CD14-positive monocyte (primary cell): ENCODE measurements at places on chromosomes 11 and 22.

DNA sequence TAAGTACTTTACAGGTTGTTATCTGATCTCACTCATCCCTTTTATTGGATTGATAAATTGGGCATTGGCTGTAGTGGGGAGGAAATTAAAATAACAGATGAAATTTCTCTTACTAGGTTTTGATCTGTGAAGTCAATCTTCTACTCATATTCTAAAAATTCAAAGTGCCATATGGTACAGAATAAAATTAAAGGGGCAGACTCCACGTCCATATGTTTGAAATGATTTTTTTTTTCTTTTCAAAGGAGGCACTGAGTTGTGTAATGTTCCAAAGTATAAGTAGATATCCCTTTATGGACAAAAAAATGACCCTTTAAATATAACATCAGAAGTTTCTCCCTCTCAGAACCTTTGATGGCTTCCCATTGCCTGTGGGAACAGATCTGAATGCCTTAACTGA lies 207.4 kb downstream of the DBX1 start:
- no peak overlapping the region for H3K27ac ChIP-seq
- no peaks in the 10 kb centered on the region for H3K27me3 ChIP-seq
- no peaks in the 10 kb centered on the region for H3K4me1 ChIP-seq
- no peak for DNase-seq

DNA sequence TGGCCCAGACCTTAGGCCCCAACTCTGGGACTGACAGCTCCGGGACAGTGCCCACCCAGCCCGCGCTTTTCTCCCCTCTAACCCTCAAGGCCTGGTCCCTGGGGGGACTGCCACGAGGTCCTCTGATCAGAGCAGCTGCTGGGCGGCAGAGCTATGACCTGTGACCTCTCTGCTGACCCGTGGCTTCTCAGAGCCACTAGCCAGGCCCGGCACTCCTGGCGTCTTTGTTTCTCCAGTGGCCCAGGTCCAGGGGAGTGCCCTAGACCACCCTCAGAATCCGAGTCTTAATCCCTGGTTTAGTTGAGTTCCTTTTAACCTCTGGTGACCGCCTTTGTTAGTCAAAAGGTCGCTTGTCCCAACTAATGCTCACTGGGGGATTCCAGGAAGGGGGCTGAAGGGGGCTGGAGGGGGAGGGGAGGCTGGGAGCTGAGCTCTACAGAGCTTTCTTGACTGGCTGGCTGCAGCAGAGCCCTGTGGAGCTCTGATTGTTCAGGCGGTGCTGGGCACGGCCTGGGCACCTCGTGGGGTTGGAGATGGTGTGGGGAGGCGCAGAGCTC lies 1.2 kb downstream of the FBLN1 start:
- no peak overlapping the region for H3K4me3 ChIP-seq
- no peak for DNase-seq
- no peak overlapping the region for H3K27ac ChIP-seq
- H3K4me1 ChIP-seq: peaks cover 9% of the 10 kb centered on the region

DNA sequence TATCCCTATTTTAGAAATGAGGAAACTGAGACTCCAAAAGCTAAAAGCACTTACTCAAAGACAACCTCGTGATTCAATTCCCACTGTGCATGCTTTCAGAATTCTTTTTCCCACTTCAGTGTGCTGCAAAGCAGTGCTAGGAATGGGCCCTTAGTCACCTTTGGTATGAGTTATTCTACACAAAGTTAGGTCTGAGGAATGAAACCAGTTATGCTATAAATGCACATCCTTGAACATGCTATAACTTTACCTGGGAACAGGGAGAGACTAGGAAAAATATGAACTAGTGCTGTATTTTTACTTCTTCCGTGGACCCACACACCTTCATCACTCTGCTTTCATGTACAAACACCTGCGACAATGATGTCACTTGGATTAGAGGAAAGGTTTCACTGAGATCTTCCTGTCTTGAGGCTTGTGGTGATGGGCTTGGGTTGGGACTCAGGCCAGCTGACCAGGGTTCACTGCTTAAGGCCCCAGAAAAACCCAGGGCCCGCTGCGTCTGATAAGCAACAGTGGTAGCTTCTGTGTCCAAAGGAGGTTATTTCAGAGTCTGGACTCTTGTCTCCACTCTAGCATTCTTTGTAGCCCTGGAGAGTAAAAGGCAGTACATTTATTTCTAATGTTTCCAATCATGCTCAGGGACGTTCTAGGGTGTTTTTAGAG lies 81.6 kb downstream of the ZC3H12C start:
- no peak for DNase-seq
- H3K4me1 ChIP-seq: peaks cover 7% of the 10 kb centered on the region
- no peaks in the 10 kb centered on the region for H3K27me3 ChIP-seq
- H3K27ac ChIP-seq: no peak overlapping the region
- no peaks in the 10 kb centered on the region for H3K36me3 ChIP-seq

GRCh38 chr22:16651217-16651616 lies 58.6 kb upstream of the CCT8L2 start:
- no peak overlapping the region for H3K4me3 ChIP-seq
- H3K27ac ChIP-seq: no peak overlapping the region
- no peaks in the 10 kb centered on the region for H3K27me3 ChIP-seq
- no peak for DNase-seq
- H3K36me3 ChIP-seq: no peaks in the 10 kb centered on the region

DNA sequence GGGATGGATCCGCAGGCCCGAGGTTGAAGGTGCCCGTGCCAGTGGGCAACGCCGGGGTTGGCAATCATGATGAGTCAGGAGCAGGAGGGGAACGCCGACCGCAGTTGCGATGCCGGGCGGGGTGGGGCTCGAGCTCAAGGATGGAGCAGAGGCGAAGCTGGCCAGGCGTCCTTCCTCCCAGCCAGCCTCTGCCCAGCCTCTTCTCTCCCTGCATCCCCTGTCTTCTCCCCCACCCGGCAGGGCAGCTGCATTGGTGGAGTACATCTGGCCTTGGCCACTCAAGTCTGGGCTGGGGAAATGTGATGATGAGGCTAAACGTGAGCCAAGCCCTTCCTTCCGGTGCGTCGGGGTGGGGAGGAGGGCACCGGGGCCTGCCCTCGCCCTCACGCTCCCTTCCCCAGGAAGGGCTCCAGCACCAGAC lies 3.9 kb downstream of the IFITM10 start:
- H3K27ac ChIP-seq: no peak overlapping the region
- H3K4me3 ChIP-seq: no peak overlapping the region
- peaks cover 53% of the 10 kb centered on the region for H3K27me3 ChIP-seq
- peaks cover 29% of the 10 kb centered on the region for H3K4me1 ChIP-seq
- DNase-seq: peak; percentile 76

GRCh38 chr11:65412271-65413076 lies 10.1 kb upstream of the NEAT1 start:
- H3K36me3 ChIP-seq: peaks cover 46% of the 10 kb centered on the region
- no peaks in the 10 kb centered on the region for H3K27me3 ChIP-seq
- DNase-seq: no peak
- H3K27ac ChIP-seq: no peak overlapping the region
- H3K4me3 ChIP-seq: no peak overlapping the region

DNA sequence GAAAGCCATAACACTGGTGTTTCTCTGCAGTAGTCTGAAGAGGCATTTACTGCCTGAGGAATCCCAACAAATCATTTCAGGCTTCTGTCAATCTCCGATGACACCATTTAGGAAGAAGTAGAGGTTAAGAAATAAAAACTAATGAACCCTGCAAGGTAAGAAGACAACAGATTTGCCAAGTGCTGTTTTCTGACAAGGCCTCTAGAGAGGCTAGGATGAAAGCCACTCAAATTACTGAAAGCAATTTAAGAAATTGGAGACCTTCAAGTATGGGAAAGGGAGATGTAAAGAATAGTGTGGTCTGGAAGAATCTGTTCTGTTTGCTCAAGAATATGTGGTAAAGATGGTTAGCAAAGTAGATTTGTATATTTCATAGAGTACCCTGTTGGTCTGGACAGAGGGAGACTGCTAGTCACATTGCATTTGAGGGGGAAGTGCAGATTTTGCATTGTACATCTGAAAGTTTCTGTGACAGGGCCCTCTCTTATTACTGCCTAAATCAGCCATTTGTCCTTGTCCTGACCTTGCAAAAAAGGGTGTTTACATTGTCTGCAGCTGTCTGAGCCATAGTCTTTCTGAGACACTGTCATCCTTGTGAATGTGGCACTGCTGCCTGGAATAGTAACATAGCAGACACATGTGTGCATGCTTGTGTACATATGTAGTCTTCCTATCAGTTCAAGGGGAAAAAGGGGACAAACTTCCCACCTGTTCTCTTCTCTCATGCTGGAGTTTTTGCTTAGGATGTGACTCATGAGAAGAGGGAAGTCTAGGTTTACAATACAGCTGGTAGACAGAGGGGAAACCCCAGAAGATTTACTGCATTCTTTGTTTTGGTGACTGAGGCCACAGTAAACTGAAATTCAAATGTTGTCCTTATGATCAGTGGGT lies 640.2 kb upstream of the KIRREL3 start:
- H3K27me3 ChIP-seq: no peaks in the 10 kb centered on the region
- no peaks in the 10 kb centered on the region for H3K4me1 ChIP-seq
- no peak overlapping the region for H3K4me3 ChIP-seq
- DNase-seq: no peak
- no peaks in the 10 kb centered on the region for H3K36me3 ChIP-seq

DNA sequence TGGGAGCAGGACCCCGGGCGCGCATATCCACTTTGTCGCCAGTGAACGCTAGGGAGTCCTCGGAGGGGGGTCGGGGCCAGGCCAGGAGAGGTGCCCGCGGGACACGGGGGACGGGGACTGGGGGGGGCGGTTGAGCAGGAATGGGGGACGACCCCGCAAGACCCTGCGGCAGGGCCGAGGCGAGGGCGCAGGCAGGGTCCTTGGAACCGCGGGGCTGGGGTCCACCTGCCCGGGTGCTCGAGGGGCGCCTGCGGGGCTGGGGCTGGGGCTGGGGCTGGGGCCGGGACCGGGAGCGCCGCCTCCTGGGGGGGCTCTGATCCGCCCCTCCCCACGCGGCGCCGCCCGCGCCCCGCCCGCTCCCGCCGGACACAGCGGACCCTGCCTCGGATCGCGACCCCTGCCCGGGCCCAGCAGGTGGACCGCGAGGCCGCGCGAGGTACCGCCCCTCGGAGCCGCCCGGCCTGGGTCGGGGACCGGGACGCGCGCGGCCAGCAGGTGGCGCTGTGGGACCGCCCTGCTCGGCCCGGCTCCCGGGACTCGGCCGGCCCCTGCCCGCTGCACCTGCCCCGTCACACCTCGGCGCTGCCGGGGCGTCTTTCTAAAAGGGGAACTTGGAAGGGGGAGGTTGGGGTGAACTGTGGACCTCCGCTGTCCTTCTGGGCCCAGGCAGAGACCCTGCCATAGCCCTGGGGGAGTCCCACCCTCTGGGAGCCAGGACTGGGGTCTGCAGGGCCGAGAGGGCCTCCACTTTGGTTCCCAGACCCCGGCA lies 11.0 kb downstream of the CRELD2 start:
- peaks cover 3% of the 10 kb centered on the region for H3K27me3 ChIP-seq
- peak; percentile 63 for DNase-seq
- no peak overlapping the region for H3K27ac ChIP-seq
- H3K36me3 ChIP-seq: no peaks in the 10 kb centered on the region
- no peak overlapping the region for H3K4me3 ChIP-seq

- H3K36me3 ChIP-seq: no peaks in the 10 kb centered on the region
- peaks cover 20% of the 10 kb centered on the region for H3K4me1 ChIP-seq
- peak; percentile 37 for DNase-seq
- H3K27me3 ChIP-seq: no peaks in the 10 kb centered on the region
- no peak overlapping the region for H3K4me3 ChIP-seq
These were observed 38.0 kb upstream of the ETS1 start for GRCh38 chr11:128625326-128625725.

DNA sequence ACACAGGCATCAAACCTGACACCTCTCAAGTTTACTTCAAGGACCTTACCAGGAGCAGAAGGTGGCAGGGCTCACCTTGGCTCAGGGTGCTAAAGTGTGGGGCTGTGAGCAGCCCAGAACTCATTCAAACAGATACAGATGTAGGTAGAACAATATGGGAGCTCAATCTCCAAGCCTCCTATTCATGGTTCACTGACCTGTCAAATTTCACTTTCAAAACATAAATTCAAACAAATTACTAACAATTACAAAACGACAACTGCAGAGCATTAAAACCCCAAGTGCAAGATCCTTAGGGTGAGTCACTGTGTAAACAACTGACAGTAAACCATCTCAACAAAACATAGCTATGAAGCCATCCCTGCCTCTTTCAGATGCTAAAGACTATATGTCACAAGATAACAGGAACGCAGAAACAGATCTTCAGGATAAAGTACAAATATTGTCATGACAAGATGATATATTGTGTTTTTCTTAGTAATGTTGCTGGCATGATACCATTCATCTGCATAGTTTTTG lies 303.5 kb upstream of the ANO3 start:
- H3K36me3 ChIP-seq: no peaks in the 10 kb centered on the region
- H3K27me3 ChIP-seq: no peaks in the 10 kb centered on the region
- H3K4me1 ChIP-seq: no peaks in the 10 kb centered on the region
- H3K4me3 ChIP-seq: no peak overlapping the region
- H3K27ac ChIP-seq: no peak overlapping the region

DNA sequence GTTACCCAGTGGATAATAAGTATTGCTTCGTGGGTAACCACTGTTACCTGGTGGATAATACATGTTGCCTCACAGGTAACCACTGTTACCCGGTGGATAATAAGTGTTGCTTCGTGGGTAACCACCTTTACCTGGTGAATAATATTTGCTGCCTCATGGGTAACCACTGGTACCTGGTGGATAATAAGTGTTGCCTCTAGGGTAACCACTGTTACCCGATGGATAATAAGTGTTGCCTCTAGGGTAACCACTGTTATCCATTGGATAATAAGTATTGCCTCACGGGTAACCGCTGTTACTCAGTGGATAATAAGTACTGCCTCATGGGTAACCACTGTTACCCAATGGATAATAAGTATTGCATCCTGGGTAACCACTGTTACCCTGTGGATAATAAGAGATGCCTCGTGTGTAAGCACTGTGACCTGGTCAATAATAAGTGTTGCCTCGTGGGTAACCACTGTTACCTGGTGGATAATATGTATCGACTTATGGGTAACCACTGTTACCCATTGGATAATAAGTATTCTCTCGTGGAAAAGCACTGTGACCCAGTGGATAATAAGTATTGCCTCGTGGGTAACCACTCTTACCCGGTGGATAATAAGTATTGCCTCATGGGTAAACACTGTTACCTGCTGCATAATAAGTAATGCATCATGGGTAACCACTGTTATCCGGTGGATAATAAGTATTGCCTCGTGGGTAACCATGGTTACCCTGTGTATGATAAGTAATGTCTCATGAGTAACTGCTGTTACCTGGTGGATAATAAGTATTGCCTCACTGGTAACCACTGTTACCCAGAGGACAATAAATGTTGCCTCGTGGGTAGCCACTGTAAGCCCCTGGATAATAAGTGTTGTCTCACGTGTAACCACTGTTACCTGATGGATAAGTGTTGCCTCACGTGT lies 20.1 kb upstream of the NXPE4 start:
- no peak overlapping the region for H3K4me3 ChIP-seq
- H3K27me3 ChIP-seq: no peaks in the 10 kb centered on the region
- H3K4me1 ChIP-seq: no peaks in the 10 kb centered on the region

- no peaks in the 10 kb centered on the region for H3K36me3 ChIP-seq
- no peak for DNase-seq
- H3K4me1 ChIP-seq: no peaks in the 10 kb centered on the region
- H3K27me3 ChIP-seq: no peaks in the 10 kb centered on the region
- no peak overlapping the region for H3K27ac ChIP-seq
- H3K4me3 ChIP-seq: no peak overlapping the region
These were observed 30.7 kb downstream of the ELFN2 start for GRCh38 chr22:37396488-37397084.
